ENCODE measurements at places on chromosomes 3 and 15.

DNA sequence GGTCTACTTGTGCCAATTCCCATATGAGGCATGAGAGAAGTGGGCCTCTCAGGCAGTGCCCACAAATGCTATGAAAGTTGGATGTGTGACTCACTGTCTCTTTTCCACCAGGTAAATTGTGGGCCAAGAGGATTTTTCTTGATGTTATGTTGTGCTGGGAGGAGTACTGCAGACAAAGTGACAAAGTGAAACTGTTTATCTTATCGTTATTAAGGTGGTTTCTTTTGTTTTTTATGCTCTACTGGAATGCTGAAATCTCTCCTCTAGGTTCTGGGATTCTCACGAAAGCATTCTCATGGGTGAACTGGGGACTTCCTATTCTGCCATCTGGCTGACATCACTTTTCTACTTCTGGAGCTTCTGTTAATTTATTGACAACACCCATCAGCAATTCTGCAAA, 919.6 kb upstream of the EPHA6 start:
- DNase-seq: no peak

DNA sequence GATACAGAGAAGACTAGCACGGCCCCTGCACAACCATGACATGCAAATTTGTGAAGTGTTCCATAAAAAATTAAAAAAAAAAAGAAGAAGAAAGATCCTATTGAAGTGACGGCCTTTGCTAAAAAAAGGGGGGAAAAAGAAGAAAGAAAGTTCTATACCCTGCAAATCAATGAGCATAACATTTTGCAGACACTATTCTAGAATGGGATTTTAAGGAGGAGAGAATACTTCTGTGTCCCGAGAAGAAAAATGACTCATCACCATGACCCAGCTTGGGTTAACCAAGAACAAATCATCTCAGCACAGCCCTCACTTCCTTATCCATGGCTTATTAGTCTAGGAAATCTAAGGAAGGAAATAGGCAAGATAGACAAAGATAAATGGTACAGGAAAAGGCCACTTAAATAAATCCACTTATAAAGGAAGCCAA, 7.4 kb upstream of the SH3BP5 start:
- no peak for DNase-seq

GRCh38 chr3:170711786-170712185, 125.9 kb upstream of the SLC7A14 start:
- DNase-seq: no peak

- DNase-seq: no peak
These were observed 306.4 kb upstream of the ROPN1 start for GRCh38 chr3:124298301-124298700.

DNA sequence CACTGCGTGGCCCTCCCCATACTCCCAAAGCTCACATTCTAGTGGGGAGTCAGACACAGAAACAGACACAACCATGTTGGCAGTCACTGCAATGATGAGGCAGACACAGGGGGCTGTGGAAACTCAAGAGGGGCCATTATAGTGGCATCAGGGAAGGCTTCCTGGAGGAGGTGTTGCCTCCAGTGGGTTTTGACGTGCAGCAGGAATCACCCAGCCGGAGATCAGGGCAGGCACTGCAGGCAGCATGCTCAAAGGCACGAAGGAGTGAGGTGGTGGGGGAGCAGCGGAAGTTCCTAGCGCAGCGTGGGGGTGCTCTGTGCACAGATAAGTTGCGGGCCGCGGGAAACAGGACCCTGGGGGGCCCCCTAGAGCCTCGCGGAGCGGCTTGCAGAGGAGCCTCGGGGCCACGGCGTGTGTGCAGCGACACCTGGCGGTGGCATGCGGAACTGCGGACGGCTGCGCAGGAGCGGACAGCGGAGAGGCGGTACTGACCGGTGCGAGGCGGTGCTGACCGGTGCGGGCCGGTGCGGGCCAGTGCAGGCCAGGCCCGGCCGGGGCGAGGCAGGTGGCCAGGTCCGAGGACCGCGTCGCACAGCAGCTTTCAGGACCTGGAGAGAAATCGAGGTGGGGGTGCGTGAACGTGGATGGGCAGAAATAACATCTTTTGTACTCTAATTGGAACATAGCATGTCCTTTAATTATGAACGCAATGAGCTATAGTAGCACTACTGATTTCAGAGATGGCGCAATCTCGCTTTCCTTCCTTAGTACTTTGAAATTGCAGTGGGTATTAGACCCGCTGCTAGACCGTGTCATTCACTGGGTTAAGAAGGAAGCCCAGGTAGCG, 101.5 kb downstream of the FBLN2 start:
- no peak for DNase-seq

GRCh38 chr15:70487387-70487740, 276.0 kb downstream of the UACA start:
- no peak for DNase-seq

DNA sequence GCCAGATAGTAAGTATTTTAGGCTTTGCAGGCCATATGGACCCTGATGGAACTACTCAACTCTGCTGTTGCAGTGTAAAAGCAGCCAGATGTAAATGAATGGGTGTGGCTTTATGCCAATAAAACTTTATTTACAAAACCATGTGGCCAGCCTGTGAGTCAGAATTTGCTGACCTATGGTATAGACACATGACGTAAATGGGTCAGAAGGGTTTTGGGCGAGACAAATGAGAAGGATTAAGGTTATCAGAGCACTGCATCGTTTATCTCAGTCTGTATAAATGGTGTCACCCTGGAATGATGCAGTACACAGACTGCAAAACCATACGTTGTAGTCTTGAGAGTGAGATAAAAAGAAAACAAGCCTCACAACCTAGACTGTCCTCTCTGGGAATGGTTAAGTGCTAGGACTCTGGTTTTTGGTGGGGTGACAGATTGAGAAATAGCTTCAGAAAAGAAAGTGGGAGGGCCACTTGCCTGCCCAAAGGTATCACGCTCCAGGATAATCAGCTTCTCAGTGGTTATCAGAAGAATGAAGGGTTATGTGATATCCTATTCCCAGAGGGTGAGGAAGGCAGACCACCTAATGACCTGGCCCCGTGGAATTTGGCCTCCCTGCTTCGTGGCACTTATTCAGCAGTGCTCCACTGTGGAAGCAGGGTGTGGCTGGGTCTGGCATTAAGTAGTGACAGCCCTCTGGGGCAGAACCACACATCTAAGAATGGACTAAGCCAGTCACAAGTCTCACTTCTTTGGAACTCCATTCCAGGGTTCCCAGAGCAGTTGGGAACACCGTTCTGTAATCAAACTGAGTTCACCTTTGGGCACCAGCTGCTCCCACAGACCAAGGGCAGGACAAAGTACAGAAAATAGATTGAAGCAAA, 46.1 kb downstream of the ABHD5 start:
- DNase-seq: no peak

DNA sequence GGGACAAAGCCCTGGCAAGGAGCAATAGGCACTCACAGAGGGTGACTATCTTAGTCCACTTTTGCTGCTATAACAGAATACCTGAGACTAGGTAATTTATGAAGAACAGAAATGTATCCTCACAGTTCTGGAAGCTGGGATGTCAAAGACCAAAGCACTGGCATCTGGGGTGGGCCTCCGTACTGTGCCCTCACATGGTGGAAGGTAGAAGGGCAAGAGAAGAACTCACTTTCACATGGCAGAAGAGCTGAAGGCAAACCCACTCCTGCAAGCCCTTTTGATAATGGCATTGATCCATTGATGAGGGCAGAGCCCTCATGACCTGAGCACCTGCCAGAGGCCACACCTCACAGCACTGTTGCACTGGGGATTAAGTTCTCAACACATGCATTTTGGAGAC, 173.4 kb upstream of the C2CD4B start:
- DNase-seq: no peak

DNA sequence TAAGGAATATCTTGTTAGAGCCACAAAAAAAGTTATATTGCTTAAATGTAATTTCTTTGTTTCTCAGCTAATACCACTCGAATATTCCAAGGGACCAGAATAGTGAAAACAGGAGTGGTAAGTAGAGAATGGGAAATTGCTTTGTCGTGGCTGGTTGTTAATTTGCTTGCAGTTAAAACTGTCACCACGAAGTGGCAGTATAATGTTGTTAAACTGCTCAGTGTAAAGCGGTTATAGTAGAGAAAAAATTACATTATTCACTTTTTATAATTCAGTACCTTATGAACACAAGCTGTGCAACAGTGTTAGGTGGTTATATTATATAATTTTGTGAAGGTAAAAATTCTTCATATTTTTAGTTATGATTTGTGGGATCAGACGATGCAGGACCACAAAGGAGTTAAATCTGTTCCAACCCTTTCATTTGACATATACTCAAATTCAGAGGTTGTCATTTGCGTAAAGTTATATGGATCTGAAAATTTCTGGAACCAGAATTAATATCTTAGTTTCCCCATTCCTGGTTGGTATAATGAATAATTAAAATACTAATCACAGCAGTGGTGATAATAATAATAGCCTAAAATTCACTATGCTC, 171.8 kb downstream of the FEZF2 start:
- DNase-seq: peak; percentile 24

DNA sequence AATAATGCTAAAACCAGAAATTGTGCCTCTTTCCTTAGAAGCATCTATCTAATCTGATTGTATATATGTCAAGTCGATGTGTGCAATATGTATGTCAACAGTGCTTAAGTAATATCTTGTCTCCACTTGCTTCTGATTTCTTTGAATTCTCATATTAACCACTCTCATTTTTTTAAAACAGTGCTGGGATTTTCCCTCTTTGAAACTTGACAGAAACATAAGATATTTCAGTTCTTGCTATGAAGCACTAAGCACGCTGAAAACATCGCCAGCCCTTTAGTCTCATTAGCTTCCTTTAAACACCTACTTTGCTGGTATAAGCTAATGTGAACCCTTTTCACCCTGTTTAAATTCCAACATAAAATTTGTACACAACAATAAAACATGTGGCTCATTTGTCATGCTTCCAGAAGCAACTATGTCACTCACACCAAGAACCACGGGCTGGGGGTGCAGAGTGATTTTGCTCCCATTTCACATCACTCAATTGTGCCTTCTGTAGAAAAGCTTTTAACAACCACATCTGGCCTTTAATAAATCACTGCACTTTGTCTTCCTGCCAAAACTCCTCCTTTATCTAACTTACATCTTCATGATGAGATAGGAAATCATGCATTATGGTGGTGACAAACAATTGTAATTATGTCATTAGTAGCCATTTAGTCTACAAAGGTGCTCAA, 185.2 kb downstream of the FOXP1 start:
- no peak for DNase-seq

- no peak for DNase-seq
These were observed 154.3 kb downstream of the CHDH start for GRCh38 chr3:53691885-53692284.

- DNase-seq: no peak
These were observed 174.7 kb upstream of the SLC24A5 start for GRCh38 chr15:47945872-47946650.

GRCh38 chr3:127217596-127218453, 24.9 kb downstream of the PRR23E start:
- no peak for DNase-seq

DNA sequence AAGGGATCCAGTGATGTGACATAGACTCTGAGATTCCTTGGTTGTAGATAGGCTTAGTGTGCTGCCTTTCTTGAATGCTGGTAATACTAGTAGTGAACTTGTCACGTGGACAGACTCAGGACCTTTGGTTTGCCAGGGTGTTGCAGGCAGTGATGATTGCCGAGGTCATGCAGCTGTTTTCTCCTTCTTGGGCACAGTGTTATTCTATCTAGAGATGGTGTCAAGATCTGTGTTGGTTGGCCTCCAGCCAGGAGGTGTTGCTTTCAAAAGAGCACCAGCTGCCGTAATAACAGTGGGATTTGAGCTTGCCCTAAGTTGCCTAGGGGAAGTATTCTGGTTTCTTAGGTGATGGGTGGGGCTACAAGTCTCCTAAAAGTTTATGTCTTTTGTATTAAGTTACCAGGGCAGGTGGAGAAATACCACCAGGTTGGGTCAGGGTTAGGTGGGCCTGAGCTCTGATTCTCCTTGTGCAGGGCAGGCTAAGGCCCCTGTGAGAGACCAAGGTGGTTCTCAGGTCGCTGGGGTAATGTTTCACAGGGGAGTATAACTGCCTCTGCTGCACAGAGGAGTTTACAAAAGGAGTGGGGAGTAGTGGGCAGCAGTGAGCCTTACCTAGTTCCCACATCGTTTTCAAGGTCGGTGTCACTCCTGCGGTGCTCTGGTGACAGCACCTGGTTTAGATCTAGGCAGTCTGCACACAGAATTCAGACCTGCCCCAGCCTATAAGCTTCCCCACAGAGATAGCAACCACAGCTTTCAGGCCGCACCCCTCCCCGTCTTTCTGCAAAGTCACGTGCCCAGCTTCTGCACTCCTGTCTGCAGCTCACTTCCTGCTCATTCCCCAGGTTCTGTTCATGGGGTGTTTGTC, 350.3 kb downstream of the DOCK3 start:
- DNase-seq: no peak

GRCh38 chr3:99066863-99067262, 165.4 kb upstream of the DCBLD2 start:
- no peak for DNase-seq

- no peak for DNase-seq
These were observed 205.7 kb downstream of the PLCL2 start for GRCh38 chr3:17090280-17090983.

GRCh38 chr15:35624881-35625280, 78.9 kb upstream of the DPH6 start:
- no peak for DNase-seq

DNA sequence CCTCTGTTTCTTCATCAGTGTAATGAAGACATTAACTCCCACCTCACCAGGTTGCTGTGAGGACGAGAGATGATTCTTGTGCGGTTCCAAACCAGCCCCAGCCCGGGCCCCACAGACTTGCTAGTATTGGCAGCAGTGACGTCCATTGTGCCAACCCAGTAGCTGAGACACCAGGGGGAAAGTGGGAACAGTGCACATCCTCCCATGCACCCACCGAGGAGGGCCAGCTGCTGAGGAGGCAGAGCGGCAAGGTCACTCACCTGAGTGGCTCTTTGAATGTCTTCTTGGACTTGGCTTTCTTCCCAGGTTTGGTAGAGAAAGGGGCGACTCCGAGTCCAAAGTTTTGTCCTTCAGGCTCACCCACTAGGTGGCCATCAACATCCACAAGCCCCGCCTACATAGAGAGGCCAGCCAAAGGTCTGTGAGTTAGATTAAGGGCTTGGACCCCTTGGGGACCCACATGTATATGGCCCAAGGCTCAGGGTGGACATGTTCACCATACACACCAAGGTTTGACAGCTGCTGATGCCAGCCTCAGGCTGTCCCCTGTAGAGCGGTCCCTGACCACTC, 38.0 kb downstream of the KIF9 start:
- DNase-seq: no peak

GRCh38 chr15:80020731-80021130, 38.7 kb upstream of the ZFAND6 start:
- no peak for DNase-seq

- DNase-seq: no peak
These were observed 62.9 kb upstream of the THSD4 start for GRCh38 chr15:71052356-71052755.
